ENCODE measurements at places on chromosomes 4 and X.

GRCh38 chr4:26020083-26020668, 106.2 kb downstream of the SMIM20 start:
- DNase-seq = no peak

- no peak for DNase-seq
These were observed 2353.6 kb downstream of the PCDH7 start for GRCh38 chr4:33073811-33074210.

DNA sequence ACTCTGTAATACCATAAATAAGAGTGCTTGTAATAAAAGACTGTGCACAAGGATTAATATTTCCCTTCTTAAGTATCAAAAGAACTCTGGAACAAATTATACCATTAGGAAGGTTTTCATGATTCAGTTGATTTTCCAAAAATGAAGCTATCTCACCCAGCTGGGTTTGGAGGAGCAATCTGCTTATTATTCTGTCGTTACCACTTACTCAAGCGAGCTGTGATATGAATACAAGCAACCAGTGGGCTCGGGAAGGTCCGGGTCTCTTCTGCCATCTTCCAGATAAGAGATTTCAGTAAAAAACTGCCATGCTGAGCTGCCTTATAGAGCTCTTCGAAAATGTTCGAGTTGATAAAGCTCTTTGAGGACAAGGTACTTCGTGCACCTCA, 15.3 kb downstream of the SMIM20 start:
- DNase-seq = no peak

GRCh38 chrX:40349251-40349650, 231.5 kb upstream of the ATP6AP2 start:
- DNase-seq = no peak

- no peak for DNase-seq
These were observed 81.9 kb upstream of the SCML1 start for GRCh38 chrX:17655211-17656034.

- no peak for DNase-seq
These were observed 9.7 kb upstream of the RAB28 start for GRCh38 chr4:13493793-13494192.

Data from activated gamma-delta T cell (primary cell).